ENCODE measurements at places on chromosomes 7 and 10.

DNA sequence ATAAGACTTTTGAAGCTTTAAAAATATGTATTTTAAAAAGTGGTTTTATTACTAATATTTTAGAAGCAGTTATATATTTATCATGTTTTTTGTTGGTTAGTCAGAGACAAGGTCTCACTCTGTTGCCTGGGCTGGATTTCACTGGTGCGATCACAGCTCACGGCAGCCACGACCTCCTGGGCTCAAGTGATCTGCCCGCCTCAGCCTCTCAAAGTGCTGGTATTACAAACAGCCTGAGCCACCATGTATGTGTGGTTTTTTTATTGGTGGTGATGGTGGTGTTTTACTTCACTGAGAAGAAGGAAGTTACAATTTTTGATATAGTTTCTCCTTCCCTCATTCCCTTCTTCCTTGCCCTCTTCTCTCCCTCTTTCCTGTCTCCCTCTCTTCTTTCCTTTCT lies 13.4 kb downstream of the NHLRC2 start:
- DNase-seq: no peak

- DNase-seq: no peak
Measured at GRCh38 chr7:27759491-27759890, 19.5 kb downstream of the TAX1BP1 start.

- DNase-seq: no peak
Measured at GRCh38 chr10:104880624-104881398, 239.7 kb downstream of the SORCS3 start.

DNA sequence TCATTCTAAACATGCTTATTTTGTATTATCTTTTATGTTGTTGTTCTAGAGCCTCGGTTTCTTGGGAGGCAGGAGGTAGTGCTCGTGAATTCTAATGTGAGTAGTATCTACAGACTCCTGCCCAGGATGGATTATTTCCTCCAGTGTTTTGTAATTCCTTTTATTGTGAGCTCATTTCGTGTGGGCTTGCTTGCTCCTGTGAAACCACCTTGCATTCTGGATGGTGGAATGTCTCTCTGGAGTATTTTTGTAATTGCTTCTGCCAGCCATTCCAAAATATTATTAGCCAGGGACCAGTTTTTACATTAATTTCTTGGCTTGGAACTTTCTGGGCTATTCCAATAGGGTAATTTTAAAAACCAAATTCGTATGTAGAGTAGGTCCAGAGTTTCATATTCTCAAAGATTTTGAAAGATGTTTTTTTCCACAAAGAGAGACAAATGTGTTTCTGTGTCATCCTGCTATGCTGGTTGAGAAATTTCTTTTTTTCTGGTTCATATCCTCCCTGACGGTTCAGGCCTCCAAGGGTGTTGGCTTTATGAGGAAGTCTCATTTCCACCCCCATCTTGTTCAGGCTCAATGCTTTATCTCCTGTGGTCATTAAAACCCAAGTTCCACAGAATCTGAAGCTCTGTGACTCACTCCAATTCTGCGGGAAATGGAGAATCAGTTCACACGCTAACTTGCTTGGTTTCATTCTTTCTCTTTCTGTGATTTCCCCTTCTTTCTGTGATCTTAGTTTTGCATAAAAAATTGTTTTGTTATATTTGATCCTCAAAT lies 41.7 kb upstream of the CALD1 start:
- DNase-seq: no peak

DNA sequence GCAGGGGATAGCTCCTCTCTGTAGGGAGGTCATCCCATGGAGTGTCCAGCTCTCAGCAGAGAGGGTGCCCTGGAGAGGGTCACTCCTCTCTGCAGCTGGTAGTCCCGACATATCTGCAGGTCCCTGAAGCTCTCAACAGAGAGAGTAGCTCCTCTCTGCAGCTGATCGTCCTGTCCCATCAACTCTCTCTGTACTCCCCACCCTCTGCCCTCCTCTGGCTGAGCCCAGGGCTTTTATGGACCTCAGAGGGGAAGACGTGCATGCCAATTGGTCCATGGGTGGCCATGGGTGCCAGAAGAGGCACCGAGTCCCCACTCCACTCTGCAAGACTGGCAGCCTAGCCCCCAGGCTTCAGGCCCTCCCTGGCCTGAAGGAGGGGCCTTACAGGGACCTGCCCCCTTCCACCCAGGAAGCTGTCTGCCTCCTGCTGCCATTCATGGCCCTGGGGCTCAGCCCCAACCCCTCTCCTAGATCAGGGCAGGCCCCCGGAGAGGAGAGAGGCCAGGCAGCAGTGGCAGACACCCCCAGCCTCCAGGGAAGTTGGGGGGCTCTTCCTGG lies 9.0 kb upstream of the BLVRA start:
- no peak for DNase-seq

DNA sequence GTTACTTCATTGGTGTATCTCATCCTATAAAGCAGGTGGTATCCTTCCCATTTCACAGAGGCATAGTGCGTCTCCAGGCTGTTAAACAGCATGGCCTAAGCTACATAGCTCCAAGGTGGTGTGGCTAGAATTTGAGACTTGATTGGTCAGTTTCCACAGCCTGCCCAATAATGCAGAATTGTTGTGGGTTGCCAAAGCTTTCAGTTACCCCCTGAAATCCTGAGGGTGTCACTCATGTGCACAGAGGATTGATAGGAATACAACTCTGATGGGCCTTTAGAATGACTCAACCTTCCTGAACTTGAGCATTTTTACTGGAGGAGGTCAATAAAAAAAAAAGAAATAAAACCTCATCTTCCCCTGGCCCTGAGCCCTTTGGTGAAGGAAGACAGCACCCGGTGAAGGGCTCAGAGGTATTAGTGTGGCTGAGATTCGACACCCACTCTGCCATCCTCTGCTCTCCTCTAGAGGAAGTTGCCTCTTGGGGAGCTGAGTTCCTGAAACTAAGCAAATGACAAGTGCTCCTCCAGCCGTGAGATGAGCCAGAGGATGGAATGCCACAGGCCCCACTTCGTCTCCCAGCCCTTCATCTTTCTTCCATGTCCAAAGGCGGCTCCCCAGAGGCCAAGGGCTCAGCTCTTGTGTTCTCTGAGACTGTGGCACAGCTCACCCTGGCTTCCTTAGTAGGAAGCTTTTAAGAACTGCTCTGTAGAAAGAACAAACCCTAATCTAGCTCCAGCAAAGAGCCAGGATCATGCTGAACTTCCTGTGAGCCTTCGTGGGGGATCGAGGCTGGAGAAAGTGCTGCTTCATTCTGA lies 1.0 kb downstream of the ACSL5 start:
- DNase-seq: peak; percentile 35

GRCh38 chr7:130989101-130989795 lies 255.2 kb upstream of the KLF14 start:
- no peak for DNase-seq
